Esophagus squamous epithelium (tissue), 5 donors: ENCODE measurements at places on chromosomes 5 and 9.

DNA sequence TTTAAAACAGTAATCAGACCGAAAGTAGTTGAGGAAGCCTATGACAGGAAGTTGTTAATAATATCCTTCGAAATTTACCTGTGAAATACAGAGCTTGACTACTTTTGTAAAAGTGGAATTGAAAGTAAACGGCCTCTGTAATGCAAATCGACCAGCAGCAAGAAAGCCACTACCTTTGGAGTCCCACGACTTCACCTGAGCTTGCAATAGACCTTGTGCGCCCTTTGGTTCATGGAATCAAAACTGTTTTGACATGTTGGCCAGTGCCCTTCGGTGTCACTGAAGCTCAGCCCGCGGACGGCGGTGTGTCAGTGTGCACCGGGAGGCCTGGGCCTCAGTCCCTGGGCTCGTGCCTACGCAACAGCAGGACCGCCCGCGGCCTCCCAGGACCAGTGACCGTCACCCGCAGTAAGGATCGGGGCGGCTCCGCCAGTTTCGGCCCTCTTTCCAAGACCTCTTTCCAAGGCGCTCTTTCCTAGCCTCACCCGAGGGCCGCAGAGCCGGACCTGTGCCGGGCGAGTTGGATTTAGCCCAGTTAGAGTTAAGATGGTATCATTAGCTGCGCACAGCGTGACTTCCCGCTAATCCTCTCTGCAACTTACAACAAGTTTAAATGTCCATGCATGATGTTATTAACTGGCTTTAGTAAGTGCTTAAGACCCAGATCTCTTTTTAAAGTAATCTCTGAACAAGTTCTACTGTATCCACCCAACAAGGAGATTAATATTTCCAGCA, 223.3 kb downstream of the MEF2C start:
- peaks cover 10% of the 10 kb centered on the region for H3K4me1 ChIP-seq
- peaks cover 17% of the 10 kb centered on the region for H3K27me3 ChIP-seq
- no peak overlapping the region for H3K27ac ChIP-seq
- H3K36me3 ChIP-seq, result no peaks in the 10 kb centered on the region

DNA sequence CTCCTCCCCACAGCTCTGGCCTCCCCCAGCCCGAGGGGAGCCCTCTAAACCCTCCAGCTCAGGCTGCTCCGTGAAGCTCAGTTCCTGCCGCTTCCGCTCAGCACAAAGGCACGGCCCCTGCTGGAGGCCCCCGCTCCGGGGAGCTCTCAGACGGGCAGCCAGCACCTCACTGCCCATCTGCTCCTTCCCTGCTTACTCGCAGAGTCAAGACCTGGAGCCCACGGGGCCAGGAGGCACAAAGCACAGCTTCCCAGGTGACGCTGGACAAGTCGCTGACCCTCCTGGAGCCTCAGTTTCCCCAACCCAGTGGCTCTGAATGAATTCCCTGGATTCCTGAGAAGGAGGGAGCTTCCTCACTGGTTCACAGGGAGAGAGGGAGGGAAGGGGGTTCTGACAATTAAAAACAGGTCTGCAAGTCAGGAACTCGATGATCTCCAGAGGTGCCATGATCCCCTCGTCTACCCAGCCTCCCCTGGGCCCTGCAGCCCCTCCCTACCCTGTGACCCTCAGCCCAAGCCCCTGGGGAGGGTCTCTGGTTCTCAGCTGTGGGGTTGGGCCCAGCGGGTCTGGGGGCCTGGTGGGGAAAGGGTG, 36.2 kb downstream of the VAV2 start:
- H3K4me1 ChIP-seq, result peaks cover 39% of the 10 kb centered on the region
- H3K4me3 ChIP-seq, result peak overlapping the region; percentile 48
- no peaks in the 10 kb centered on the region for H3K27me3 ChIP-seq
- no peak overlapping the region for H3K27ac ChIP-seq
- H3K36me3 ChIP-seq, result no peaks in the 10 kb centered on the region

DNA sequence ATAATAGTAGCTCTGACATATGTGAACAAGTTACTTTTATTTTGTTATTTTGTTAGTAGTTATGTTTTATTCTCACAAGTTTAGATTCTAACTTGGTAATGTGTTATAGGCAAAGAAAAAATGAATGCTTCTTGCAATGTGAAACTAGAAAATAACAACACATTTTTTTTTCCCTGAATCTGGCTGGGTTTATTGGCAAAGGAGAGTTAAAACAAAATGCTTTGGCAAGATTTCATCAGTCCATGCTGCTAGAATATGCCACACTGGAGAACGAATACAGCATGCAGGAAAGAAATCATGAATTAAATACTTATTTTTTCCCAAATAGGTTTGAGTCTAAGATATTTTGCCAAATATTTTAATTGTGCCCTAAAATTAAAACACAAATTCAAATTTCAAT, 1048.1 kb upstream of the ACO1 start:
- DNase-seq, result no peak
- H3K36me3 ChIP-seq, result no peaks in the 10 kb centered on the region
- no peaks in the 10 kb centered on the region for H3K27me3 ChIP-seq
- peaks cover 9% of the 10 kb centered on the region for H3K4me1 ChIP-seq
- H3K27ac ChIP-seq, result no peak overlapping the region

DNA sequence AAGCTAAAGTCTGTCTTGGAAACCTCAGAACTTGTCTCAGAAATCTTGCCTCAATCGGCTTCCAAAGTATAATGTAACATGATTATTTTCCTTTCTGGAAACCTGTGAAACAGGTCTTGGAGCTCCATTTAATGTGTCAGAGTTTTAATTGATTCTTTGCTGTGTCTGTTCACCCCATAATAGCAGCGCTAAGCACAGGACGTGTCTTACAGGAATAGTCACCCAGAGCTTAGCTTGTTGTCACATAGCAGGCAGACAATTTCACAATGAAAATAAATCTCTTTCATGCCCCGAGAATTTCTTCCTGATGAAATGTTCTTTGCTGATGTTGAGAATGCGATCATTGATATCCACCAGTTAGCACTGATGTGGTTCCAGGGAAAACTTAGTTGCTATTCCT, 40.2 kb upstream of the PTPN3 start:
- H3K27ac ChIP-seq, result peak overlapping the region; percentile 65
- no peak for DNase-seq
- peaks cover 29% of the 10 kb centered on the region for H3K4me1 ChIP-seq

- H3K27ac ChIP-seq, result no peak overlapping the region
- H3K4me3 ChIP-seq, result no peak overlapping the region
- DNase-seq, result no peak
- H3K27me3 ChIP-seq, result no peaks in the 10 kb centered on the region
- no peaks in the 10 kb centered on the region for H3K4me1 ChIP-seq
These were observed 11.8 kb downstream of the FAM163B start for GRCh38 chr9:133597316-133597957.

GRCh38 chr5:163506095-163506457, 657 bp downstream of the MAT2B start:
- no peaks in the 10 kb centered on the region for H3K36me3 ChIP-seq
- H3K27ac ChIP-seq, result peak overlapping the region; percentile 98
- no peak for DNase-seq
- H3K27me3 ChIP-seq, result no peaks in the 10 kb centered on the region
- H3K4me3 ChIP-seq, result peak overlapping the region; percentile 74

GRCh38 chr5:72000707-72001106, 106.6 kb upstream of the MAP1B start:
- no peak overlapping the region for H3K27ac ChIP-seq
- H3K36me3 ChIP-seq, result no peaks in the 10 kb centered on the region
- H3K4me1 ChIP-seq, result no peaks in the 10 kb centered on the region
- no peak for DNase-seq
- H3K27me3 ChIP-seq, result no peaks in the 10 kb centered on the region

GRCh38 chr5:44365345-44365744, 23.9 kb downstream of the FGF10 start:
- no peaks in the 10 kb centered on the region for H3K4me1 ChIP-seq
- no peak overlapping the region for H3K4me3 ChIP-seq
- H3K27ac ChIP-seq, result no peak overlapping the region
- H3K36me3 ChIP-seq, result no peaks in the 10 kb centered on the region
